ENCODE measurements at places on chromosomes 4 and X.

- no peak for DNase-seq
Measured at GRCh38 chr4:138688408-138689085, 327.0 kb upstream of the NOCT start.

DNA sequence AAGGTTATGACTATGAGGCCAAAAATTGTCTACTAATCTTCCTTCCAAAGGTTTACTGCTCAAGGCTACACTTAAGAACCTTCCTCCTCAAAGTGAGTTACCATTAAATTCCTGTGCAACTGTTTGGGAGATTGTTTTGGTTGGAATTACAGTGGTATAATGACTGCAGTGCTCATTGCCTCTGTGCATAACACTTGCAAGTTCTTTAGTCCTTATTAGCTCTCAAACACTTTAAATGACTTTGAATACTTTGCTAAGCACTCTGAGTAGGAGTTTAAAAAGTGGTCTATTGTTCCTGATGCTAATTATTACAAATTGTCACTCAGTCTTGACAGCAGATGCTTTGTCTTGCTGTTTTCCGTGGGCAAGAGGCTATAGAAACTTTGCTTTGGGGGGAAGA is 422.8 kb upstream of the PABPC4L start:
- no peak for DNase-seq

GRCh38 chr4:7325541-7325940 is 109.2 kb downstream of the PSAPL1 start:
- DNase-seq, result no peak

- DNase-seq, result no peak
Measured at GRCh38 chr4:18127030-18127429, 105.5 kb upstream of the LCORL start.

- DNase-seq, result no peak
Measured at GRCh38 chr4:80026100-80026499, 46.9 kb downstream of the ANTXR2 start.

DNA sequence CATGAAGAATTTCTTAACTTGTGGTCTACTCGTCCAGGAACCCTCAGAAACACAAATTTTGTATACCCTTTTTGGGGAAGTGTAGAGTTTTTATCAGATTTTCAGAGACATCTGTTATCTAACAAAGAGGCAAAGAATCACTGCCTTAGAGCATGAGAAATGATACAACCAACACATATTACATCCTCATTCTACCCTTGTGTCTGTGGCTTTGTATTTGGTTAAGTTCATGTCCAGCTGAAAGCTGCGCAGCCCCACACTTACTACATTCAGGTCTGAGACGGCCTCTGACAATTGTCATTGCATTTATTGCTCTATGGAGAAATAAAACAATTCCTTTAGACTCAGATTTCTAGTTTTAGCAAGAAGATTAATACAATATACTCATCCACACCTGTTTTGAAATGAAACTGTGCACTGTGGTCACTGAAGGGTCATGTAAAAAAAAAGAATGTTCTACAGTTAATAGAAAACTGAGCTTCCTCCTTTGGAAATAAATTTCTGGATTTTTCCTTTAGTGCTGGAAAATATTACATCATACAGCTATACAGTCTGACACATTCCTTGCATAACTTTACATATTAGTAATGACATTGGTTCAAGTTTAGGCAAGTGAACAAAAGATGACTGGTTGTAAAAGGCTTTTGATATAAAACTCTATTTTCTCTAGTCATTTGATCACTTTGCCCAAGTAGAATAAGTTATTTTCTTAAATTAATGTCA is 39.8 kb downstream of the GLRB start:
- no peak for DNase-seq

GRCh38 chr4:177256950-177257349 is 52.7 kb upstream of the NEIL3 start:
- DNase-seq, result no peak

DNA sequence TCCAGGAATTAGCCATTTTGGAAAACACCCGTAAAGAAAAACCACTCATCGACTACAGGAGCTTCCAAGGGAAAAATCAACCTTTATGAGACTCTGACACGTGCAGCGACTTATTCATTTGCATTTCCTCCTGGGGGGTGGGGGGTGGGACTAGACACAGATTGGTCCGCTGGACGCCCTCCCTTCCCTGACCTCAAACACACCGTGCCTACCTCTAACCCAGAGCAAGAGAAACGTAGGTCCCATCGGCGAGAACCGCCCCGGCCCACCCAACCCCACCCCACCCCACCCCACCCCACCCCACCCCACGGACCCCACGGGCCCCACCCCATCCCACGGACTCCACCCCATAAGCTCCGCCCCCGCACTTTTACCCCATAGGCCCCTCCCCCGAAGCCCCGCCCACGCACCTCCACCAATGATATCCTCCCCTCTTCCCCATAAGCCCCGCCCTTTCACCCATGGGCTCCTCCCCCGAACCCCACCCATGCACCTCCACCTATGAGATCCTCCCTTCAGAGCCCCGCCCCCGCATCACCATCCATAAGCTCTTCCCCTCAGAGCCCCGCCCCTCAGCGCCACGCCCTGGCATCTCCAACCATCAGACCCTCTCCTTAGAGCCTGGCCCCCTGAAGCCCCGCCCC is 1.1 kb downstream of the GTPBP6 start:
- no peak for DNase-seq

DNA sequence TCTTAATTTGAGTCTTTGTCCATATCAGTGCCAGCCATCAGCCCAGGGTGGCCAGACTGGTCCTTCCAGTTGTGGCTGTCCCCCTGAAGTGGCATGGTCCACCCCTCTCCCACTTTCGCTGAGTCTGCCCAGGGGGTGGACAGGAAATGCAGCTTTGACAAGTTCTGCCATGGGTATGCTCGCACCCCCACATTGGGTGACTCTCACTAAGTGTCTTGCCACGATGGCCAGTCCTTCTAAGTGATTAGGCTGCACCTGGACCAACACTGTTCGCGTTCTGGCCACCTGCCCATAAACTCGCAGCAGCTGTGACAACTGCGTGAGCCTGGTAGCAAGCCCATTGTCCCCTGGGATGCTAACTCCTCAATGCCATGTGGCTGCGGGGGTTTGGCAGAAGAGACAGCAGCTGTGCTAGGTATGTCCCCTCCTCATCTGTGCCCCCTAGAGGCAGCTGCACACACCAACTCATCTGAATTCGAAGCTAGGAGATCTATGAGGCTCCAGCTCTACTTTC is 10.0 kb upstream of the LNX1 start:
- DNase-seq, result no peak

DNA sequence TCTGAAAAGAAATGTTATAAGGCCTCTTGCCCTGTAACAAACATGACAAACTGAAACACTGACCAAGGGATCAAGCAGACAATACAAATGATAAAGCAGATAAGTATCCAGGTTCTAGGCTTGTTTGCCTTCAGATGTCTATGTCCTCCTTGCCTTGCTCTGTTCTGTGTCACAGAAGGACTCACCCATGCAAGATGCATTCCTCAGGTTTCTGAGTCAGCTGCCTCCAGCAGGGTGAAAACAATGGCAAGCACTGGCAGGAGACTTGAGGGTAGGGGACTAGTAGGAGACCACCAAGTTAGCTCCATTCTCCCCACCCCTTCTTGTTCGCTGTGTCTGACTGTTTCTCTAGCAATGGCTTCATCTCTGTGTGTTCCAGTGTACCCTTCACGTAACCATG is 76.6 kb upstream of the CXXC4 start:
- DNase-seq, result no peak

DNA sequence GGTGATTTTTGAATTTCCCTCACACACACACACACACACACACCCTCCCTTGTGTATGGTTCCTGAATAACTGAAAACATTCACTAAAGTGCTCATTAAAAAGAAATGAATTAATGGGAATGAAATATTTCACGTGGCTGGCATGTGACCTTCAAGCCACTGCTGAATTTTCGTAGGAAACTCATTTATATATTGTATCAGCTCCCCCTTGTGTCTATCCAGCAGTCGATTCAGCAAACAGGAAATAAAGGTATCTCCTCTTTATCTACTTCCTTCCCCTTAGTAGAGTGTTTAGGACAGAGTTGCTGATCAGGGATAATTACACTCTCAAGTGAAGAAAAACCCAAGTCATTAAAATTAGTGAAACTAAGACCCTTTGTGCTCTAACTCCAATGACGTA is 912.6 kb upstream of the LCORL start:
- DNase-seq, result no peak

DNA sequence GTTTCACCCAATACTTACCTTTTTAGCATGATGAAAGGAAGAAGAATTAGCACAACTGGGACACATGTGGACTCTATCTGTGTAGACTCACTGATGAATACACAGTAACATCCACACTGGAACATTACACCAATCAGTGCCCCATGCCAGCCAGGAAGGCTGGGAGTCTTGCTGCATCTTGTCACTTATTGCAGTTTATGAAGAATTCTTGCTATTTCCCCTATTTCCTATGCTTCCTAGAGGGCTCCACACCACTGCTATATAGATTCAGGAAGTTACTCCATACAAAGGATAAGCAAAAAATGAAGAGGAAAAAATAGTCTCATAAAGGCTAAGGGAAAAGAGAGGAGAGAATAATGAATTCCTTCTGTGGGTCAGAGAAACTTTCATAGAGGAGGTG is 201.0 kb downstream of the CAMK2D start:
- no peak for DNase-seq

- no peak for DNase-seq
Measured at GRCh38 chr4:150209140-150209829, 131.0 kb downstream of the DCLK2 start.

DNA sequence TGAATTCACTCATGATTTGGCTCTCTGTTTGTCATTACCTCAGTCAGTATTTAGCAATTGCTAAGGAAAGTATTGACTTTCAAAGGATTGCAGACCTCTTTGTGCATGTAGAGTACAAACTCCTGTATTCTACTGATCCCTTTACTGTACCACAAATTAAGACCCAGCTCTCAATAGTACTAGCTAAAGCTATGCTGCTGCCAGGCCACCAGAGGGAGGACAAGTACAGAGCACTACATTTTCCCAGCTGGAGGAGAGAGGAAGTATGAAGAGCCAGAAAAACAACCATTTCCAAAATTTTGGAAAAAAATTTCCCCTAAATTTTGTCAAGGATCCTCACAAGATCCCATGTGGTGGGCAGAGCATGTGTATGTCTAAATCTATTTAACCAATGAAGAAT is 175.0 kb upstream of the MTMR8 start:
- DNase-seq, result no peak

GRCh38 chr4:99215521-99215920 is 3.5 kb downstream of the ADH6 start:
- no peak for DNase-seq

DNA sequence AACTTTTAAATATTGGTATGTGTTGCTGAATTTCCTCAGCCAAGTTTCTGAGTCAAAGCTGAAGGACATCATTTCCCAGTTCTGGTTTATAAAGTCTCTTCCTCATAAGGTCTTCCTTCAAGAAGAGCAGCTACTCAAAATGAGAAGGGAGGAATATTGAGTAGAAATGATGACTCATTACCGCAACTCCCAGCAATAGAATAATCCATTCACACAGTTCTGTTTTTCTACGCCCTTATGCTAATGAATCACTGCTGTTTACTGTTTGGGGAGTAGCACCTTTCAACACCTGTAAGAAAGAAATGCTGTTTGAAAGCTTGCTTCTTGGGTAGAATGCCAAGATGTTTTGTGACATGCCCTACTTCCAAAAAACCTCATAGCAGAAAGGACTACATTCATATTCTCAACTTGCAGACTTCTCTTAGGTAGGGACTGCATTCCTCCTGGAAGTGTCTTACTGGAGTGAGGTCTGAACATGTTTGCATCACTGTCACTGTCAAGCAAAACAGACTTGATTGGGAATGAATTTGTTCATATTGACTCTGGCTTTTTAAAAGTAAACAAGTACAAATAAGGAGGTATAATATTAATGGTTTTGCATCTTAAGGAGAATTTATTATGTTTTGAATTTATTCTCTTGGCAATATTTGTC is 147.2 kb upstream of the BANK1 start:
- DNase-seq, result no peak

DNA sequence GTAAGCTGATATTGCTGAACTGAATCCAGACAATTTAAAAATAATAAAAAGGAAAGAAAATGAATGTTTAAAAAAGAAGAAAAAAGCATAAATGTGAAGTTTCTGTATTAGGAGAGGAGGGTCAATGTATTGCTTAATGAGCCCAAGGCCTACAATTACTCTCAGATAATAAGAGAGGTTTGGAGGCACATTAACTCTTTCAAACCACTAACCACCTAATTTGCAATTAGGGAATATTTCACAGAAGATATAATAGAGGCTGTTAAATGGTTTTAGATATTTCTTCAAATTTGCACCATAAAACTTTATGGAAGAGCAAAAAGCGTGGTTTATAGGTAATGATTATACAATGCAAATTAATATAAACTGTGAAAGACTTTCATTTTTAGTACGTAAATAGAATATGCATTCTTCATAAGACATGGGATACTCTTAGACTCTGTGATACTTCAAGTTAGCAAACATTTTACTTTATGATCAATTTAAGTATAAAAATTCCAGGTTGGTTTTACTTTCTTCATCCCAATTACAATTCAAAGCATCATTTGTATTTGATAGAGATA is 364.2 kb upstream of the GALNTL6 start:
- DNase-seq, result no peak

GRCh38 chr4:126799416-126799815 is 833.3 kb upstream of the INTU start:
- DNase-seq, result no peak

DNA sequence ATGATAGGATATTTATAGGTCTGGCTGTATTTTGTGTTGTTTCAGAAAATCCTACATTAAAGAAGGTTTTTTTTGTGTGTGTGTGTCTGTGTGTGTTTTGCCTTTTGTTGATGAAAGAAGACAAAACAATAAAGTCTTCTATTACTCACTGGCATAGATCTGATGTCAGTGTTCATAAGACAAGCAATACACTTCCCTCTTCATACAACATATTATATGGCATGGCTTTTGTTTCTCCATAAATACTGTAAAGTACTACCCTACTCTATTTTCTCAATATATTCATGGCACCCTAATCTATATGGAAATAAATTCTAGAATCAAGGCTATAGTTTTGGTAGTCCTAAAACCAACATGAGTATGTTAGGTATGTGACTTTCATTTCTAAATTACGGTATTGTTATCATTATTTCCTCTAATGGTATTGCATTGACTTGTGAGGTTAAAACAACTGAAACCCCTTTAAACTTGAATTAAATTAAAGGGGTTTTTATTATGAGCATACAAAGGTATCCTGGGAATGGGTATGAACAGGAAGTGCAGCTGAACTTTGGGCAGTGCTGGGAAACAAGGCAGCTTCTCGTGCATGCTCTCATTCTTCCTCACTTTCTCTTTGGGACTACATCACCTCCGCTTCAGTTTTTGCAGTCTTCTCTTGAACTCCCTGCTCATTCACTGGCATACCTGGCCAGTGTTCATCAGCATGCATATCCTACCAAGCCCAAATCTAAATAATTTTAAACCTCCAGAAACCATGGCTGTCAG is 70.5 kb upstream of the PRSS48 start:
- DNase-seq, result no peak

- no peak for DNase-seq
Measured at GRCh38 chr4:110619463-110620247, 3.2 kb downstream of the PITX2 start.

- no peak for DNase-seq
Measured at GRCh38 chr4:675980-676870, 1.9 kb downstream of the MYL5 start.

GRCh38 chr4:24921491-24921890 is 8.6 kb upstream of the CCDC149 start:
- DNase-seq, result no peak
